ENCODE measurements at places on chromosomes 16 and 17.
A peak's percentile ranks its signal among the peaks of the same experiment; 100 is the strongest.

GRCh38 chr16:48081656-48082055, 74.1 kb downstream of the ABCC12 start:
- peak; percentile 58 for DNase-seq

DNA sequence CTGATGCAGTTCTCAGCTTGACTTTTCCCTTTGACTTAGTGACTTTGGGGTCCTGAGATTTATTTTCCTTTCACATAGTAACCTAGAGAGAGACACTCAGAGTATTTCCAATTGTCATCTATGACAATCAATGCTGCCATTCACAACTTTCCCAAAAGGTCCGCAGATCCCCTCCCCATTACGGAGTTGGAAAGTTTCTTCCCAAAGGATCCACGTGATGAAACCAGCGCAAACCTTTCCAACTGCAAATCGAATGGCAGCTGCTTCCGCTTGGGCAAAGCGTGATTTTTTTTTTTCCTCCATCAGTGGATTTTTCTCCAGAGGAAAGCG, 538 bp upstream of the FCSK start:
- no peak for DNase-seq

DNA sequence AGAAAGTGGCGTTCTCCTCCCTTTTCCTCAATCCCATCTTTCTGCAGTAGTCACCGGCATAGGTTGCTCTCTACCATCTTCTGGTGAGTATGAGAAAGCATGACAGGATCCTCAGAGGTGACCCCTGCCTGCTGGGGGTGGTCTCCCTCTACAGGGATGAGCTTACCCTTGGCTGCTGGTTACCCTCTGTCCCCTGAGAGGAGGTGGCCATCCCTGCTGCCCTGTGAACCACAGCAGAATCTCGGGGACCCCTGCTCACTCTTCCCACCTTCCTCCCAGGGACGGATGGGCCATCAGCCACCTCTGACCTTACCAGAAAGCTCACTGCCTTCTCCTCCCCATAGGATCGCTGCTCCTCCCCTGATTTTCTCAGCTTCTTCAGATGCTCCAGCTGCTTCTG, 7.8 kb downstream of the MEFV start:
- no peak for DNase-seq

- DNase-seq, result no peak
Measured at GRCh38 chr16:69566240-69566980, 644 bp downstream of the NFAT5 start.

DNA sequence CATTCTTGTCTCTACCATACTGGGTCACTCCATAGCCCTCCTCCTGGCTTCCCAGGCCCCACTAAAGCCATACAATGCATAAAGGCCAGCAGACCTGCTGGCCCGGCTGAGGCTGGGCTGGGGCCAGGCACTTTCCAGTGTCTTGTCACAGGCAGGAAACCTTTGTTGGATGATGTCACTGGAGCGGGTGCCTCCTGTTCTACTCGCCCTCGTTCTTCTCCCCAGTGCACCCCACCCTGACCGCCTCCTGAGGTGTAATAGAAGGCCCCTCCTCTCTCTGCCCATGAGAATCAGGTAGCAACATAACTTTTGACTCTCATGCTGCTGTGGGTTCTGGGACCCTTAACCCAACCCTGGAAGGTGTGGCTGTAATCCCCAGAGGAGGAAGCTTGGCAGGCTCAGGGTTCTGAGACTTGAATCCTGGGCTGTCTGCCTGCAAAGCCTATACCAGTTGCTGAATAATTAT, 54.2 kb upstream of the IL34 start:
- DNase-seq, result no peak

- no peak for DNase-seq
Measured at GRCh38 chr17:37770631-37771518, 26.0 kb upstream of the HNF1B start.

DNA sequence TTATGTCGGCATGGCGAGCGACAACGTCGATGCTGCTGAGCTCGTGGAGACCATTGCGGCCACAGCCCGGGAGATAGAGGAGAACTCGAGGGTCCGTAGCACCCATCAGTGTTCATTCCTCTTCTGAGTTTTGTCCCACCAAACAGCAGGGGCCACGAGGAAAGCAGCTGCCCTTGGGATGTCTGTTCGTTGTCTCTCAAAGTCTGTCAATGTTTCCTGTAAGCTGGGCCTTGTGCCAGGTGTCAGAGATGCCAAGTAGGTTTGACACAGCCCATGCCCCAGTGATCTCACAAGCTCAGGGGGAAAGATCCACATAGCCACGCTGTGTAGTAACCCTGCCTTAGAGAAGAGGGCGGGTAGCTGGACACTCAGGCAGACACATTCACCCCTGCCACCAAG, 22.6 kb downstream of the NTAN1 start:
- DNase-seq, result no peak

DNA sequence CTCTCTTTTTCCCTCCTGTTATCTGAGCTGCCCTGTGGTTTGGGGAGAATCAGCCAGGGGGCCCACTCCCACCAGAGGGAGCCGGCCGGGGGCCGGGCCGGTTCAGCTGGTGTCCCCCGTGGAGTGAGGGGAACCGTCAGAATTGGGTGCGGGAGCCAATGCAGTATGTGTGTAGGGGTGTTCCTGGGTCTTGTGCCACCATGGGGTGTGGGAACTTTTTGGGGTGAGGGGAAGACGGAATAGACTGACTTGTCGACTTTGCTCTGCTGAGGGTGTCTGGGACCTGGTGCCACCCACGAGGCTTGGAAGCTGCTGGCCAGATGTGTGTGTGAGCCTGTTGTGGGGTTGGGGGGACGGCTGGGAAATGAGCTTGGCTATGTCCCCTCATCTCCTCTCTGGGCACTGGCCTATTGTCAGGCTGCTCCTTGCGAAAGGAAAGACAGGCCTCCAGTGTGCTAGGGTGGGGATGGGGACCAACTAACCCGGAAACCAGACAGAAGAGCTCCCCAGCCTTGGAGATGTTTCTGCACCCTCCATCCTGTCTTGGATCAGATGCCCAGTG, 9.9 kb downstream of the RARA start:
- no peak for DNase-seq

GRCh38 chr16:28188085-28188916, 23.5 kb downstream of the XPO6 start:
- no peak for DNase-seq

DNA sequence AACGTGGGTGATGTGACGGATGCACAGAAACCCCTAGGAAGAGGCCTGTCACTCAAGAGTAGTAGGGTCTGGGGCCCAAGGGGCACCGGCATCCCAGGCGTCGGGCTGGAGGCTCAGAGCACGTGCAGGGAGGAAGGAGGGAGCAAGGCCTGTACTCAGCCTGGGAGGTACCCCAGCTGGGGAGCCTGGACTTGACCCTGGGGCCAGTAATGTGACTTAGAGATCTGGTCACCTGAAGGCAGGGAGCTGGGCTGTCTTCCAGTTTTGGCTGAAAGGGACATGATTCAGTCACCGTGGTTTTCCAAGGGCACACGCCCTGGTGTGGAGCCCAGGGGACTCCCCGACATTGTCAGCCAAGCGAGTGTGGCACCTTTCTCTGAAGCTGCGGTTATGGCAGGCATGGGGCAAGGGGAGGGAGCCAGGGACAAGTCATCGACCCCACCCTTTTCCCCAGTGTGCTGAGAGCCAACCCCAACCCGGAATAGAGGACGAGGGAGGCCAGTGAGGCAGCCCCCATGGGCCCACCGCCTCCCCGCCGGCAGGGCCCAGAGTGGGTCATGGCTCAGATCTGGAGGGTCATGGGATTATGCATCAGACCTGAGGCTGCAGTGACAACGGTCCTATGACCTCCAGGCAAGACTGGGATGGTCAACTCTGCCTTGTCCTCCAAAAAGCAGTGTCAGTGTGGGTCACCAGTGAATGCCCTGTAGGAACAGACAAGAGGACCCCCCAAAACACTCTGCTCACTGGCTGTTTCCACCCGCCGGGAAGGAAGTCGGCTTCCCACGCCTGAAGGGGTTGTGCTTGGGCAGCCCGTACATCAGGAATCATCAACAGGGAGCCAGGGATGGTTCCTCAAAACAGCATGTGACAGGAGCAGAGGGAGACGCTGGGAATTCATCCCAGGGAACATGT, 41.9 kb downstream of the MEAK7 start:
- DNase-seq, result no peak

- peak; percentile 88 for DNase-seq
Measured at GRCh38 chr16:68936736-68937631, 93.7 kb downstream of the TANGO6 start.

DNA sequence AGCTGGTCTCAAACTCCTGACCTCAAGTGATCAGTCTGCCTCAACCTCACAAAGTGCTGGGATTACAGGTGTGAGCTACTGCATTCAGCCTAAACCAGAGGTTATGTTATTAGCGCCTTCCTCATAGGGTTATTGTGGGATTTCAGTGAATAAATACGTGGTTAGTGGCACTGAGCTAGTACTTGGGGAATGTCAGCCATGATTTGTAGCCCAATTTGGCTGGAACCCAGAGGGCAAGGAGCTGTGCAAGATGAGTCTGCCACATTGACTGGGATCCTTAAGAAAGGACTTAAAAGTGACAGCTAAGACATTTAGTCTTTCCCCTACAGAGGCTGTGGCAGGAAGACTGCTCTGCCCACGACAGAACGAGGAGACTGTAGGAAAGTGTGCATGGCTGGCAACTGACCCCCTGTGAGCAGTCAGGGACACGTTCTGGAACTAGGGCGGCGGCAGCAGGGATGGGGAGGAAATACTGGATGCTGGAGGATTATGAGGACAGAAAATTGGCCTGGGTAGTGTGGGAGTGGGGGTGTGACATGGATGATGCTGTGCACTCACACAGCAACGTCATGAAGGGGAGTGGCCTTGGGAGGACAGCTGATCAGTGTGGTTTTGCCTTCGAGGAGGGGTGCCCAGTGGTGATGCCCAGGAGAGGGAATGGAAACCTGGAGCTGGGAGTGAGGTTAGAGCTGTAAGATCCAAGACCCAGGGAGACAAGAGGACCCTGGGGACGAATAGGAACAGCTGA, 14.6 kb downstream of the ATP5PD start:
- DNase-seq, result no peak

DNA sequence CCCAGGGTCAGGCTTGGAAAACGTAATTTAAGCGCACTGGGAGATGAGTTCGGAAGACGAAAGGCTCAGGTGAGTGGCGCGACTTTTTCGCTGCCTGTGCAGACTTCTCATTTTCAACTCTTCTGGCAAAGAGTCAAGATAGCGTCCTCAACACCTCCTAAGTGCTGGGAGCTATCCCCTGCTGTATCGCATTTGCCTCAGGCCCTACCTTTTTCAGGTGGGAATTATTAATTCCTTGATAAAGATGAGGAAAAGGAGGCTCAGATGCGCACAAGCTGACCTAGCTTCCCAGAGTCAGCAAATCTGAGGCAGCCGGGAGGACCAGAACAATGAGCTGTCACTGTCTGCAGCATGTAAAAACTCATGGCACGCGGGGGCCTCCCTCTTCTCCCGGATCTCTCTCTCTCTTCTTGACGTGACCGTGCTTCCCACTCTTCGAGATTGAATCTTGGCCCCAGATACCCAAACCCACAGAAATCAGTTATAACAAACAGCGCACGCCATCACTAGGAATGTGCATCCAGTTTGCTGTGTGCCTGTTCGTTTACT, 512 bp upstream of the ADAMTS18 start:
- DNase-seq, result no peak

GRCh38 chr17:34798581-34798980, 162.7 kb downstream of the CCT6B start:
- DNase-seq, result no peak

DNA sequence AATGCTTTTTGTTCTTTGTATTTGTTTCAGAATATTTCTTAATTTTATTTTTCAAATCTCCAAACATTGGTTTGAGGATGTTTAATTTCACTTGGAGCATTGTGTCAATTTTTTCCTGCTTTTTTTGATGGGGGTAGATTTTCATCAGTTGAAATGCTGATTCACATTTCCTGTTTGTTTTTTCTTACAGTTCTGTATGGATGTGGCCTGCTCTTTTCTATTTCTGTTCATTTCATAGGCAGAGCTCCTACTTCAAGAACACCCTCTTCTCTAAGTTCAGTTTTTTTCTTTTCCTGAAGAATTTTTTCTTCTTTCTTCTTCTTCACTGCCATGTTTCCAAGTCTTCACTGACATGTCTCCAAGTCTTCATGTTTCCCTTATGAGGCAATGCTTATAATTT, 8.8 kb downstream of the MBTD1 start:
- DNase-seq, result no peak

DNA sequence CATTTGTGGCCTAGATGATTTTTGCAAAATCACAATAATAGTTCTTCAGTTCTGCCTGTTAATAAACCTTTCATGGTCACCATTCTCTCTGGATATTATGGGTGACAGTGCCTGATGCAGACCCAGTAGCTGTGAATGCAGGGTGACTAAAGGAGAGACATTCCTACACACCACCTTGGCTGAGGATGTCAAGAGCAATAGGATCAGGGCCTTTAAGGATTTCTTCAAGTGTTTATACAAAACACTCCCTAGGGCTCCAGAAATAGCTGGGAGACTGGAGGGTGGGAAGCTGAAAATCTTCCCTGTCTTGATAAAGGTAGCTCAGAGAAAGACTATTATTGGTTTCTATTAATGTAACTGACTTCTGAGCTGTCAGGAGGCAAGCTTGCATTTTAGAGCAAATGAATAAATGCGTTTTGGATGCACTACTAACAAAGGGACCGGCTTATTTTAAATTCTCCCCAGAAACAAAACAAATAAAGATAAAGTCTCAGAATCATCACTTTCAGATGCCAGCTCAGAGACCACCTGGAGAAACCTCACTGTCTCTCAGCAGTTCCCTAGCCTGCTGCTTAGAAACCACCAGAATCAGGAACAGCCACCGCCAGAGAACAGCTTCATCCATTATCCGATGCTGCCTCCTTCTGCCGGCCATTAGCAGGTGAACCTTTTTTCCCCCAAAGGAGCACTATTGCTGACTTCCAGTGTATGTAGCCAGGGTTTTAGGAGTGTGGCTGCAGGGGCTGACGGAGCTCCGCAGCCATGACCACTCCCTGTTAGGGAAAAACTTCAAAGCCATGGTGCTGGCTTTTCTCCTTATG, 171.4 kb upstream of the DYNLRB2 start:
- no peak for DNase-seq

DNA sequence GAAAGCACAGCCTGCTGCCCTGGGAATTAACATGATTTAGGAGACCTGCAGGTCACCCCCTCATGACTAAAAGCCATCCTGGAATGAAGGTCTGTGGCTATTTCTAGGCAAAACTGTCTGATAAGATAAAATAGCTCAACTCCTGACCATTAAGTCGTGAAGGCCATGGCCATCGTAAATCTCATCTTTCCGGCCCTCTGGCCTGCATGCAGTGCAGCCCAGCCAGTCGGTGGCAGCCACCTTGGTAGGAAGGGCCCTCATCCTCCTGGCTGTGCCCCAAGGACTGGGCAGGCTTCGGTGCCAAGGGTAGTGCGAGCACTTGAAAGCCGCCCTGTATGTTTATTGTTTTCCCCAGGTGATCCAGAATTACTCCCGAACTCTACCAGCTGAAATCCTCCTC, 18.2 kb upstream of the MEOX1 start:
- no peak for DNase-seq

GRCh38 chr16:80836202-80836601, 31.8 kb upstream of the CDYL2 start:
- no peak for DNase-seq
